AG08395 (cell line): ENCODE measurements at places on chromosomes 5 and 9.

DNA sequence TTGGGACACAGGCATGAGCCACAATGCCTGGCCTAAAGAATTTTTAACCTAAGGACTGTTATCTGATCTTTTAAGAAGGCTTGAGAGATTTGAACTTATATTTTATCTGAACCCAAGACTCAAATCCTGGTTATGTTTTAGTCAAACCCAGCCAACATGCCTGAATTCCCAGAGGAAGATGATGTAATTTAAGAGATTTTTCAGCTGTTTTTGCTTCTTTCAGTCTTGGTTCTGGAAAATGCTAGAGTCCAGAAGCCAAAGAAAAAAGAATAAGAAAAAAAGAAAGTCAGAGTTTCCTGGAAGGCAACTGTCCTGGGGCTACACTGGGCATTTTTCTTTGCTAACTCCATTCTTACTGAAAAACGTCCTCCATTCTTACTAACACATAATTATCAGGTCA, 85.8 kb downstream of the SNX18 start:
- DNase-seq: peak; percentile 14

GRCh38 chr5:142016556-142016955, 3.7 kb upstream of the GNPDA1 start:
- no peak for DNase-seq

- no peak for DNase-seq
These were observed 98.6 kb downstream of the AOPEP start for GRCh38 chr9:94824913-94825610.

DNA sequence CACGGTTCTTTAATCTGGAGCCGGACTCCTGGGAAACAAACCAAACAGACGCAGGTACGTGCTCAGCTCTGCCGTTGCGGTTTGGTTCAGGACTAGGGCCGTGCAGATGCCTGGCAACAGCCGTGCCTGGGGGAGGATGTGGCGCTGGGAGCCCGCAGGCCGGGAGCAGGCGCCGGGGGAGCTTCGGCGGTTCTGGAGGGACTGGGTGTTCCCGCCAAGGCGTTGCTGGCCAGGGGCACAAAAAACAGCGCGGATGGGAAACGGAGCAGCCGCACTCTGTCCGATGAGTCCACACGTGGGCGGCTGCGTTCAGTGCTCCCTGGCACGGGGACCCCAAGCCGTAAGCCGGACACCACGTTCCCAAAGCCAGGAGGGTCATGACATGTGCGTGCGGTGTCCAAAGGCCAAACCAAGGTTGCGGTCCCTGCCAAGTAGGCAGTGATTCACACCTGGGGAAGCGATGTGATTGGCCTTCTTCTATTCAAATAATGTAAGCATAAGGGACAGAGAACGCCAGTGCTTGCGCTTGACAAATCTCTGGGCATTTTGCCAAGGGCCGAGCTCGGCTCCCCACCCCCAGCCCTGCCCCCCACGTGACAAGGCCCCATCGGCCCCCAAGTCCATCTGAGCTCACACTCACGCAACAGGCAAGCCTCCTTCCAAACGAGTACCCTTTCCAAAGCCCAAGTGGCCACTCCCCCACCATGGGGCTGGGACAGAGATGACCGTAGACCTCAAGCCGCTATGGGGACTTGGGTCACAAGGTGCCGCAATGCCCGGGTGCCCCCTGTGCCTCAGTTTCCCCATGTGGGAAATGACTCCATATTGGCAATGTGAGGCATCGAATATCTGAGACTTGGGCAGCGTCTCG, 49.7 kb upstream of the NKD2 start:
- no peak for DNase-seq

- DNase-seq: peak; percentile 24
These were observed at the start of gene PCDHB14 for GRCh38 chr5:141223112-141223783. Gene PCDHB14 (plus strand): TSS chr5:141223343. CDS start chr5:141223506, 163 bp downstream.

GRCh38 chr9:137575716-137576411, 2.9 kb downstream of the DPH7 start:
- DNase-seq: no peak

DNA sequence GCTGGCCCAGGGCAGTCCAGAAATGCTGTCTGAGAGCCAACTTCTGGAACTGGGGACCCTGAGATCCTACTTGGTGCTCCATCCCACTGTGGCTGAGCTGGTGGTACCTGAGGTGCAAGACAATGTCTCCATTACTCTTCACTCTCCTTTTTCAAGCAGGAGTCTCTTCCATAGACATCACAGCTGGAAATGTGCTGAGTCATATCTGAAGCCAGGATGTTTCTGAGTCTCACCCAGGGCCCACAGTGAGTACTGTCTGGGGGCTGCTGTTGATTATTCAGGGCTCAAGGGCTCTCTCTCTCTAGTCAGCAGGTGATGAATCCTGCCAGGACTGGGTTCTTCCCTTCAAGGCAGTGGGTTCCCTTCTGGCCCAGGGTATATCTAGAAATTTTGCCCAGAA, 145.2 kb upstream of the TAS2R1 start:
- no peak for DNase-seq

- no peak for DNase-seq
These were observed 182.5 kb upstream of the PPP1R2B start for GRCh38 chr5:156667616-156668015.

DNA sequence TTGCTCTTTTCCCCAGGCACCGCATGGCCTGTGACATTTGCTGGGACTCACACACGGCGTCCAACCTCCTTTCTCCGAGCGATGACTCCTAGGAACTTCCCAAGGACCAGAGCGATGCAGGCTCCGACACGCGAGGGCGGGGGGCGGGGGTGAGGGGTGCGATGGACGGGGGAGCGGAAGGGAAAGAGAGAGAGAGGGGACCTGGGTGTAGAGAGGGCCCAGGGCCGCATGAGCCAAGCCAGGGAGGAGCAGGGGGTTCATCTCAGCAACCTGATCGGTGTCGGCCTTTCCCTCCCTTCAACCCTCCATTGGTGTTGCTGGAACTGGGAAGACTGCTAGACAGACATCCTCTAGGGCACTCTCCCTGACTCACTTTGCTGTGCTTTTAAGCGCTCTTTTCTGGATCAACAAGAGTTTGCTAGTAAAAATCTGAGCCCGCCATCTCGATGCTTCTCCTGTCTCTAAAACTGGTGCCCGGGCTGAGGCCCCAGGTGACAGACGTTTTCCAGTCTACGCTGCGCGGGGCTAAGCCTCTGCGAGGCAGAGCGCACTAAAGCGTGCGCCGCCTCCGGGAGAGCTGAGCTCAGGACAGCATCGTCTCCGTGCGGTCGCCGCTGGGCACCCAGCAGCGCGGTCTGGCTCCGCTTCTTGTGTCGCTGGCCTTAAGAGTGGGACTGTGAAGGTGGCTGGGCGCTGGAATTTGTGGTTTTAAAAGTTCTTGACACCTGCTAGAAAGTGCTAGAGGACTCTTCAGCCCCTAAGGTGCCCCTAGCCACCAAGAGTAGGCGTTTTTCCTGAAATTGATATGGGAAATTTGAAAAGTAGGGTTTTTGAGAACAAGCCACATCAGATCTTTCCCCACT, 1.0 kb upstream of the TSLP start:
- DNase-seq: peak; percentile 30

DNA sequence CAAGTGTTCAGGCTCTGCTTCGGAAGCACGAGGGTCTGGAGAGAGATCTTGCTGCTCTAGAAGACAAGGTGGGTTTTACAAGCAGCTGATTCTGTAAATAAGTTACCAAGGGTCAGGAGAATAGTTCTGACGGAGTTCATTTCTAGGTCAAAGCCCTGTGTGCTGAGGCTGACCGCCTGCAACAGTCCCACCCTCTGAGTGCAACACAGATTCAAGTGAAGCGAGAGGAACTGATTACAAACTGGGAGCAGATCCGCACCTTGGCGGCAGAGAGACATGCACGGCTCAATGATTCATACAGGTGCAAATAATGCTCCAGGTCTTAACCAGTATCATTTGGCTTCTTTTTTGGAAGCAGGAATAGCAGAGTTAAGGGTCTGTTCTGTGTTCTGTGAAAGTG, 24.8 kb downstream of the SPTAN1 start:
- no peak for DNase-seq

- no peak for DNase-seq
These were observed 184.7 kb downstream of the CARTPT start for GRCh38 chr5:71903808-71904207.

DNA sequence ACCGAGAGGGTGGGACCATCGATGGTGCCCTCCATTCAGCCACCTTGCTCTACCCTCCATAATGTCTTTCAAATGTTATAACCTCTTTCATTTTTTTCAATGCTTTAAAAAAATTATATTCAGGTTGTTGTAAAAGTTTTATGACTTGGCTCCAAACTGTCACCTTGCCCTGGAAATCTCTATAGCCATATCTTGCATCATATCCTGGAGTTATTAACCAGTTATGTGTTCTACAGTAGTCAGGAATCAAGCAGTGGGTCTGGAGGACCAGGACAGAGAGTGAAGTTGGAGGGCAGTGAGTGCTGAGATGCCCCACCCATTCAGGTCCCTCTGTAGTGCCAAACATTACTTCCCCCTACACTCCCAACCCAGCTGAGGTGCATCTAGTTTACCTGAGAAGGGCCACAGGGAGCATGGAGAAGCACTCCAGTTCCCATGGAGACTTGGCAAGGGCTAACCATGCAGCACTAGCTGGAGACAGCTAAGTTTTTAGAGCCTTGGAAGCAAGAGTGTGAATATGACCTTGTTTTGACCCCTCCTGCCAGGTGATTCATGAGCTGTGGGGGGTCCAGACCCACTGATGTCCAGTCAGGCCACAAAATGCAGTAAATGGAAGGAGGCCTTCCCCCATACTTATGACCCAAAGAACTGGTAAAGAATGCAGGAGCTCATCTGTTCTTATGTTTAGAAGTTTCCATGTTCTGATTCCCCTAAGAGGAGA, 5.5 kb downstream of the IFNA8 start:
- DNase-seq: no peak

DNA sequence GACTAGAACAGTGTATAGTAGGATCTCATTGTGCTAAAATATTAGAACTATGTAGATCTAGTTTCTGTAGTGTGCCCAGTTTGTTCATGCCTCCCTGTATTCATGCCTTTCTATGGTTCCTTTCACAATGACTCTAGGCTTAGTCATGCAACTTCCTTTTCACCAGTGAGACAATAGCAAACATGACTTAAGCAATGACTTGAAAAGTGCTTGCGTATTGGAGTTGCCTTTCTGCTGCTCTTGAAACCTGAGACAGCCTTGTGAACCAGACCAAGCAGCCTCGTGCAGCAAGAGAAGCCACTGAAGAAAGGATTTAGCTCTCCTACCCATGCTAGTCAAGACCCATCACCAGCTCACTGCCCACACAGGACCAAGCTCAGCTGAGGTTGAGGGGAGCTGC, 294.5 kb upstream of the TAS2R1 start:
- DNase-seq: peak; percentile 92

- peak; percentile 33 for DNase-seq
These were observed 64.3 kb downstream of the ANGPTL2 start for GRCh38 chr9:127058011-127058644.

- no peak for DNase-seq
These were observed 271 bp downstream of the NOL8 start for GRCh38 chr9:92324889-92325268.
